ENCODE measurements at places on chromosomes 1 and 21. TPM values are rescaled to one million over a fixed set of nuclear protein-coding genes. Genes with fewer than 3 reads are reported as not detected.
A peak's percentile ranks its signal among the peaks of the same experiment; 100 is the strongest.

TMEM82 gene
- not detected for total RNA-seq

FAM229A gene
- 0.36 TPM for total RNA-seq

LEMD1 gene
- total RNA-seq = not detected

RNF223 gene
- not detected for total RNA-seq

SPRR1B gene
- not detected for total RNA-seq

CPTP gene
- 3.1 TPM for total RNA-seq

DNA sequence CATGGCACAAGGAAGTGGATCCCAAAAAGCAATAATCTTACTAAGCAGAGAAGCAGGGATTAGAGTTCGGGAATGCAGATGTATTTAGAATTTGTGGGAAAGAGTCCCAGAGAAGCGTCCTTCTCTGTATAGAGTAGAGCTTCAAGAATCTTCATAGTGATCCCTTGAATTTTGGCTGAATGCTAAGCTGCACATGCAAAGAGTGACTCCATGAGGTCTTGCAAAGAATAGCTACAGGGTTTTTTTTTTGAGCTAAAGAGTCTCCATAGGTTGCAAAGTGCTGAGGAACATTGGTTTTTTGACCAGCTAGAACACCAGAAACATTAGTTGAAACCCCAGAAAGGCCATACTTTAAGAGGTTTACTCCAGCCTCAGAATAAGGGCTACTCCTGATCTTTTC, 206.7 kb downstream of the CTH start:
- H3K4me1 ChIP-seq = no peaks in the 10 kb centered on the region
- no peak overlapping the region for H3K4me3 ChIP-seq
- H3K36me3 ChIP-seq = no peaks in the 10 kb centered on the region

DNA sequence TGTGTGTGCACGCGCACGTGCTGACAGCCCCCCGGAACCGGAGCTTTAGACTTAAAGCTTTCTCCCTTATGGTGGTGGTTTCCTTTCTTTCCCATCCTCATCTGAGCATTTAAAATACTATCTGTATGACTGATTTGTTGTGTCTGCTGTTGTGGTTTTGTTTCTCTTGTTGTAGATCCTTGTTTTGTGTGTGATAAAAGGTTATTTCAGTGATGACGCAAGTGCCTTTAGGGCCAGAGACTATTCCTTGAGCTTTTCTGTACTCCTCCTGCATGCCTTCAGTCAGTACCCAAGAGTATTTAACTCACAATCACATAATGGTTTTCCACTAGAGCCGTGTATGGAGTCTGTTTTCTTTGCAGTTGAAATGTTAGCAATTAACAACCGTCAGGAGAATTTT, 45.4 kb downstream of the LCA5L start:
- H3K27me3 ChIP-seq = no peaks in the 10 kb centered on the region
- no peak overlapping the region for H3K4me3 ChIP-seq
- H3K4me1 ChIP-seq = no peaks in the 10 kb centered on the region

DNA sequence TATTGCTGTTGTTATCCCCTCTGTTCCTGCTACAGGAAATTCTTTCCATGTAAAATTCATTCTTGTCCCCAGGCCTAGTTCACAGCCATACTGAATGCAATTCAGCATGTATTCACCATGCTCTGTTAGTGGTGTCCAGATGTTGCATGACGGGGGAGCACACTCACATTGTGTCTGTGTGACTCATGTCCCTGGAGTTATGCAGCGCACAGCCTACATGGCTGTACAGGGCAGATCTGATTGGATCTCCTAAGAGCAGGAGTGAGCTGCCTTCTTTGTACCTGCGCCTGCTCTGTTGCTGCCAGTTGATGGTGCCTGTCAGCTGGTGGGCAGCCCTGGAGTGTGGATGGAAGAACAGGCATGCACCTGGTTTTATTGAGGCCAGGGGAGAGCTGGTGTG, 17.6 kb downstream of the HTR6 start:
- no peaks in the 10 kb centered on the region for H3K4me1 ChIP-seq
- H3K4me3 ChIP-seq = no peak overlapping the region
- H3K36me3 ChIP-seq = peaks cover under 1% of the 10 kb centered on the region
- no peak overlapping the region for H3K27ac ChIP-seq
- no peaks in the 10 kb centered on the region for H3K27me3 ChIP-seq

DNA sequence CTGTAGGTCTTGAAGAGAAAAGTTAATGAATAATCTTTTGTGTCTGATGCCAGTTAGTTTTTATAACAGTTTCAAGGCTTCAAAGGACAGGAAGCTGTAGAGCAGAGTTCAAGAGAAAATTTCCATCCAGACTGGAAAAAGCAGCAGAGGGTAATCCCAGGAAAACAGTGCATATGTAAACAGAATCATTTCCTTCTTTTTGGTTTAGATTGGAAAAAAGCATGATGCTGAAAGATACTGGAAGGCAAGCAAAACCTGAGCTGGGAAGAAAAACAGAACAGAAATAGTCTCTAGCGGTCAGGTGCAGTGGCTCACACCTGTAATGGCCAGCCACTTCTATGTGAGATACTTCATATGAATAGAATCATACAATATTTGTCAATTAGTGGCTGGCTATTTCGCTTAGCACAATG, 71.9 kb downstream of the ZSWIM5 start:
- no peak overlapping the region for H3K4me3 ChIP-seq
- no peaks in the 10 kb centered on the region for H3K36me3 ChIP-seq
- no peak for DNase-seq
- no peaks in the 10 kb centered on the region for H3K27me3 ChIP-seq

- no peaks in the 10 kb centered on the region for H3K4me1 ChIP-seq
- peak; percentile 21 for DNase-seq
- H3K36me3 ChIP-seq = no peaks in the 10 kb centered on the region
- no peak overlapping the region for H3K4me3 ChIP-seq
- H3K27ac ChIP-seq = no peak overlapping the region
Measured at GRCh38 chr1:42006836-42007235, 88.1 kb upstream of the HIVEP3 start.

GRCh38 chr1:164813776-164814175, 254.8 kb downstream of the PBX1 start:
- peaks cover 6% of the 10 kb centered on the region for H3K36me3 ChIP-seq
- H3K27ac ChIP-seq = no peak overlapping the region
- no peak overlapping the region for H3K4me3 ChIP-seq

DNA sequence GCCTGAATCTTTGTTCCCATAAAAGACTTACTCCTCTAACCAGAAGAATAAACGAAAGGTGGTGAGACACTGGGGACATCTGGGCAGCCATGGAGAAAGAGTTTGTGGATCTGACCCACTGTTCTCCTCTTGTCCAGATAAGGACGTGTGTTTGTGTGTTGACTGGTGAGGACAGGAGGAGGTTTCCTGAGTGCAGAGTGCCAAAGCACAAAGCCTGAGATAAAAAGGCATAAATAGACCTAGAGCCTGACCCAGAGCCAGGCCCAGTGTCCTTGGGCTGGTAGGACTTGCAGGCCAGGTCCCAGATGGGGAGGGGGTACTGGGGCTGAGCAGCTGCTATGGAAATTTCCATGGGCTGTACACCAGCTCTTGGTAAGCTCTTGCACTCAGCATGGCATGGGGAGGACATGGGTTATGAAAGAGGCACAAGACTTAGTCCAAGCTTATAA, 19.6 kb upstream of the COQ8A start:
- no peaks in the 10 kb centered on the region for H3K36me3 ChIP-seq
- H3K27ac ChIP-seq = no peak overlapping the region
- H3K4me3 ChIP-seq = no peak overlapping the region
- no peaks in the 10 kb centered on the region for H3K4me1 ChIP-seq

DNA sequence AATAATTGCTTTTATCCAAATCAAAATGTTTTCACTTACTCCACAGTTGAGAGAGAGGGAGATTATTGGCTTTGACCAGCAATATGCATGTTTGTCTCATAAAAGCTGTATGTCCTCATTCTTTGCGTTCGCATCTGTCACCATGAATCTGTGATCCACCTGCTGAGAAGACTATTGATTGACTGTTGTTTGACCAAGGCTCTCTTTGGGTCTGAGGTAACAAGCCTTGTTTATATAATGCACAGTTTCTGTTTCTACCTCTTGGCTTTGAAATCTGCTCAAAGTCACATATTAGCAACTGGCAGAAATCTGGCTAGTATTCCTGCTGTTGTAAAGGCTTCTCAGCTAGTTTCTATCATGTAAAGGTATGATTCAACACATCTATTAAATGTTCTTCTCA, 157.0 kb downstream of the LYPLAL1 start:
- H3K27ac ChIP-seq = no peak overlapping the region
- H3K36me3 ChIP-seq = peaks cover 2% of the 10 kb centered on the region
- DNase-seq = no peak
- no peaks in the 10 kb centered on the region for H3K27me3 ChIP-seq
- H3K4me1 ChIP-seq = no peaks in the 10 kb centered on the region
- H3K4me3 ChIP-seq = no peak overlapping the region

DNA sequence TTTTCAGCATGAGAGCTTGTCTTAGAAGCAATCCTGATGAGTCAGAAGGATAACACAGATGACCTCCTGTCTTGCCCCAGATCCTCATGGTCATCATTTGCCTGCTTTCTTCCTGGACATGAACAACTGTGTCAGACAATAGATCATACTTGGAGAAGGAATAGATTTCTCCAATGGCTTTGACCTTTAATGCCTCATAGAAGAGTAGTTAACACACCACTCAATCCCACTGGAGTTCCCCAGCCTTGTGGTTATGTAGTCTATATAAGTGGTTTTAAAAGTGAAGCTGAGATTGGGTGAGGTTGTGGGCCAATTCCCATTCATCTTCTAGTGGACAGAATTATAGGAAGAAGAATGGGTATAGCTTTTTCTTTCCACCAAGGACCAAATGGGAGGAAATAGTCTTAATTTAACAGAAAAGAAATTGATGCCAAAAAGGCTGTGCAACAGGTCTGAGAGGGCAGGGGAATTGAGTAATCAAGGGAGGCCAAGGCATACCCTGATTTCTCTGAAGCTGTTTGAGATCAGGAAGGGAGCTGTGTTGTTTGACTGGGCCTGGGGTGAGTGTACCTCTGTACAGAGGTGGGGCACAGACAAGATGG, 14.4 kb downstream of the PRCC start:
- H3K4me1 ChIP-seq = peaks cover 5% of the 10 kb centered on the region
- peaks cover 19% of the 10 kb centered on the region for H3K36me3 ChIP-seq
- no peaks in the 10 kb centered on the region for H3K27me3 ChIP-seq
- no peak overlapping the region for H3K27ac ChIP-seq

Data from IMR-90 (cell line).